ENCODE measurements at places on chromosomes 5 and 9. TPM values are rescaled to one million over a fixed set of nuclear protein-coding genes. Genes with fewer than 3 reads are reported as not detected.

The LCN6 gene
- not detected for total RNA-seq

The PNPLA7 gene
- 0.74 TPM for total RNA-seq

The DPYSL3 gene
- total RNA-seq = 925 TPM

The CNTLN gene
- total RNA-seq = 13.5 TPM

The TMC1 gene
- total RNA-seq = 0.25 TPM

The CRAT gene
- total RNA-seq = 15.7 TPM

The PFN3 gene
- total RNA-seq = 0.74 TPM

The FLT4 gene
- total RNA-seq = 2.0 TPM

The CNTNAP3 gene
- total RNA-seq = 33.7 TPM

The CD180 gene
- total RNA-seq = 0.25 TPM

The POLR3G gene
- 2.5 TPM for total RNA-seq

The PLEKHG4B gene
- total RNA-seq = 4.7 TPM

The SLC34A3 gene
- total RNA-seq = not detected

The PCDHGA1 gene
- 3.2 TPM for total RNA-seq

The C5orf58 gene
- not detected for total RNA-seq
